Stimulated activated CD8-positive, alpha-beta memory T cell treated with anti-CD3 and anti-CD28 coated beads, Interleukin-7, amount 100 ng/mL, for 24 hours (primary cell): ENCODE measurements at places on chromosomes 2 and 18.

DNA sequence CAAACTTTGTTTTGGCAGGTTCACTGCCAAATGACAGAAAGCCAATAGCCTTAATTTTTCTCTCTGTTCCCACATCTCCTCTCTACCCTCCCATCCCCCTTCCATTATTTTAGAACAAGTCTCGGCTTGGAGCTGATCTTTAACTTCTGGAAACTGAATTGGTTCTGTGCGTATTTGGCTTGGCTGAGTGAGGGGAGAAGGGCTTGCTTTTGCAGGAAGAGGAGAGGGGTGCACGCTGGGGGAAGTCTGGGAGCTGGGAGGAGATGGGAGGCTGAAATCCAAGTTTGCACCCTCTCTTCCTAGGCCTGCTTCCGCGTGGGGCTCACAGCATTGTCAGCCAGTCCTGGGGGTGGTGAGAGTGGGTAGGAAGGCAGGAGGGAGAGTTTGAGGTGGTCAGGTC lies 176.1 kb upstream of the SPRED2 start:
- DNase-seq: no peak

DNA sequence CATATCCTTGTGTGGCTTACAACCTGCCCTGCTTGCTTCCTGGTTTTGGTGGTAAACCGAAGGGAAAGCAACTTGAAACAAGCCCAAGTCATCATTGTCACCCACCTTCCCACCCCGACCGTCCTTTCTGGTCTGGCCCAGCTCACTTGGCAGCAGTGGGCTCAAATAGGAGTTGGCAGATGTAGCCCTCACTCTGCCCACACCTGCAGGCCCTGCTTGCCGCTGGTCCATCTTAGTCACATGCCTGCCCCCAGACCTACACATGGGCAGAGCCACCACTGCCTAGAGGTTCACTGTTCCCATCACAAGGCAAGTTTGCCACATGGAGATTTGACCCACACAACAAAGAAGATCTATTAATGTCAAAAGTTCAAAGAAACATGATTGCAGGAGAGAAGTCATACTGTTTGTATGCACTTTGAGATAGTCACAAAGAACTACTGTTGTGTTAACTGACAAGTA lies 9.3 kb downstream of the EIPR1 start:
- DNase-seq: no peak

DNA sequence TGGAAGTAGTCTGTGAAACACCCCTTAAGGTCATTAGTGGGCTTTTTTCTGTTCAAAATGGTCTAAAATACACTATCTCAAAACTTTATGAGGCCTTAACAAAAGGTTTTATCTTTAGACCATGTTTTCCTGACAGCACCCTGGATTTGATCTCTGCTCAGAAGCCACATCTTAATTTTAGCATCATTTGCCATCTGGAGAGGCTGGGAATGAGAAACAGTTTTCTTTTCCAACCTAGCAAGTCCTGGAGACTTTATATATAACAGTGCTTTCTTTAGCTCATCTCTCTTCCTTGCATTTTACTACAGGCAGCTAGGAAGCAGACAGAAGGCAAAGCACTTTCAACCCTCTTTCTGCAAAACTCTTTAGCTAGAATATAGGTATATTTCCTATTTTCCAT lies 62.7 kb upstream of the CYTIP start:
- DNase-seq: no peak

- no peak for DNase-seq
These were observed 81.1 kb downstream of the RAPH1 start for GRCh38 chr2:203453858-203454451.

- no peak for DNase-seq
These were observed 253.1 kb downstream of the SH3BP4 start for GRCh38 chr2:235204948-235205347.

GRCh38 chr2:212959471-212960117 lies 191.8 kb downstream of the IKZF2 start:
- no peak for DNase-seq

- no peak for DNase-seq
These were observed 3.0 kb upstream of the ST8SIA5 start for GRCh38 chr18:46759890-46760289.
